ENCODE measurements at places on chromosomes 4 and X.

DNA sequence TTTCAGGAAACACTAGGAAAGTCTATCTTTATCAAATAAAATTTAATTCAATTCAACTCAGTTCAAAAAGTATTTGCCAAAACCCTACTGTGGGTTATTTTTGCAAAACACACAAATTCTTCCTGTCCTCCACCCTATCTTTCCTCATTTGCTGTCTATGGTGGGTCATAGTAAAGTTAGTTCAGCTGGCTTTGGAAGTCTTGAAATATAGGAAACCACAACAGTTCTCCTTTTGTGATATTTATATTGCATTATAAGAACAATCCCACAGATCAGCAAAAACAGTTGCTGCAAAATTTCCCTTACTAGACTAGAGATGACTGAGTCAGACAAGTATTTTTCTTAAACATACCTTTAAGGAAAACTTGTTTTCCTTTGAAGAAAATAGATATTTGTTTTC, 22.2 kb downstream of the CYBB start:
- no peak for DNase-seq

DNA sequence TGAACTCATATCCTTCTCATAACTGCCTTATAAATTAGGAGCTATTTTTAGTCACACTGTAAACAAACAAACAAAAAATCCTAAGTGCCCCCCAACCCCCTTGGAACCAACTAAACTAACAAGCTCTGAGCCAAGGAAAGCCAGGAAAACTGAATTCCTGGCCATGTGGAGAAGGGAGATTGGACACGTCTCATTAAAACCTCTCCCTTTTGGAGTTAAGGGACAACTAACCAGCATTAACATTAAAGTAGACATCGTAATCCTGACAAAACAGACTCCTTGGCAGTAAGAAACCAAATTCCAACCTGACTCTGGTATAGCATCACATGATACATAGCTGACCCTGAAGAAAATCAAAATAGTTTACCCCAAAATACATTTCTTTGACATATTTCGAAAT, 937.1 kb upstream of the GRIA3 start:
- DNase-seq: no peak

- no peak for DNase-seq
These were observed 880.6 kb upstream of the FRG1 start for GRCh38 chr4:189060104-189060503.

DNA sequence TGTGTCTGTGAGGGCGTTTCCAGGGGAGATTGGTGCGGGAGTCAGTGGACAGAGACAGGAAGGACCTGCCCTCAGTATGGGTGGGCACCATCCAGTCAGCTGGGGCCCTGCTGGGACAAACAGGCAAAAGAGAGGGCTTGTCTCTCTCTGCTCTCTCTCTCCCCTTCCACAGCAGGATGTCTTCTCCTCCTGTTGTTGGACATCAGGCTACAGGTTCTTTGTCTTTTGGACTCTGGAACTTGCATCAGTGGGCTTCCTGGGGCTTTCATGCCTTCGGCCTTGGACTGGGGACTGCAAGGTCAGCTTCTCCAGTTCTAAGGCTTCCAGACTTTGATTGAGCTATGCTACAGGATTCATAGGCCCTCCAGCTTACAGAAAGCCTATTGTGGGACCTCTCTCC, 59.6 kb downstream of the ADGRA3 start:
- no peak for DNase-seq

- DNase-seq: no peak
These were observed 38.5 kb upstream of the MED14 start for GRCh38 chrX:40773809-40774208.

- no peak for DNase-seq
These were observed 4.7 kb downstream of the LAMP2 start for GRCh38 chrX:120464411-120464810.

DNA sequence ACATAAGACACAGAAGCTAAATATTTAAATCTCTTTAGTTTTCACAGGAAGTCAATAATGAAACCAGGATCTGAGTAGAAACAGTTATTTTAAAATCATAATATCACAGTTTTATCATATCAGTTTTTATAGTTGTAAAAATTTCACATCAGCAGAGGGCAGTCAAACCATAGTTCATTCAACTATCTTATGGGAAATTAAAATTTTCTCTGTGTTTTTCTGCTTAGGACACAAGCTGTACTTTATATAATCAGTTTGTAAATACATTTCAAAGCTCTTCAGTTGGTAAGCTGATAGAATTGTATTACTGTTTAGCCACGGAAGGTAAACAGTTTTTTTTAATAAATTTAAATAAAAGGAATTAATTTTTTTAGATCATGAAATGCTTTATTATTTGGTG, 204.8 kb upstream of the NUDT6 start:
- no peak for DNase-seq

- no peak for DNase-seq
These were observed 82.8 kb downstream of the CPZ start for GRCh38 chr4:8675383-8675782.

DNA sequence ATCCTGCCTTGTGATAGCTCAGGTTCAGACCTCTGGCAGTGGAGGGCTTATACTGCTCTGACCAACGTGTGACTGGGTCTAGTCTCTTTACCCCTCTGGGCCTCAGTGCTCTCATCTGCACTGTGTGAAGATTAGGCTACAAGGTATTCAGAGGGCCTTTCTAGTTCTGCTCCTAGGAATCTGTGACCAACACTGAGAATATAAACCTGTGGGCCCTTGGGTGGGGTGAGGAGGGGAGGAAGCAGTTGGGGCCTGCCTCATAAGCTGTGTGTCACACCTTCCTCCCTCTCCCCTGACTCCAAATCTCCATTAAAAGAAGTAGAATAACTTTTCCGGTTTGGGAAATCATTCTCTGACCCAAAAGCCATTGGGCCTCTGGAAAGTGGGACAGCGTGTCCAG, 66.3 kb upstream of the MSN start:
- DNase-seq: no peak

- DNase-seq: peak; percentile 26
These were observed 211.5 kb downstream of the PDGFRA start for GRCh38 chr4:54440394-54441136.

GRCh38 chrX:11665168-11666111, at the start of gene ARHGAP6:
TSS of gene ARHGAP6 (minus strand) at chrX:11665920. CDS start at chrX:11664828, 1,092 bp downstream.
- DNase-seq: no peak

GRCh38 chr4:122718281-122718680, 14.2 kb upstream of the BBS12 start:
- no peak for DNase-seq

- DNase-seq: no peak
These were observed 84.8 kb downstream of the CHIC1 start for GRCh38 chrX:73647632-73648322.

GRCh38 chr4:3409571-3410091, 32.1 kb upstream of the HGFAC start:
- DNase-seq: no peak

GRCh38 chr4:156939139-156939538, 32.5 kb downstream of the PDGFC start:
- no peak for DNase-seq

DNA sequence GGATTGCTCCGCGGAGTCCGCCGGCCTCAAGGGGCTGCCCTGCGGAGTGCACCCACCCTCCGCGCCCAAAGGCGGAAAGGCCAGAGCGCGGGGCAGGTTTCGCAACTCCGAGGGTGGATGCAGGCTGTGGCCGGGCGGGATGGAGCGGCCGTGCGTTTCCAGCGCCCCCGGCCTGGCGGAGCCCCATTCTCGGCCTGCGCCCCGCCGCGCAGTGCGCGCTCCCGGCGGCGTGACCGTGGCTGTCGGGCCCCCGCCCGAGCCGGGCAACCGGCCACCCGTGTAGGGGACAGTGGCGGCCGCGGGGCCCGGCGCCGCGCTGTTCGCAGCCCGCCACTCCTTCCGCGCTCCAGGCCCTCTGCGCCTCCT, 331 bp downstream of the SETD7 start:
- DNase-seq: no peak

DNA sequence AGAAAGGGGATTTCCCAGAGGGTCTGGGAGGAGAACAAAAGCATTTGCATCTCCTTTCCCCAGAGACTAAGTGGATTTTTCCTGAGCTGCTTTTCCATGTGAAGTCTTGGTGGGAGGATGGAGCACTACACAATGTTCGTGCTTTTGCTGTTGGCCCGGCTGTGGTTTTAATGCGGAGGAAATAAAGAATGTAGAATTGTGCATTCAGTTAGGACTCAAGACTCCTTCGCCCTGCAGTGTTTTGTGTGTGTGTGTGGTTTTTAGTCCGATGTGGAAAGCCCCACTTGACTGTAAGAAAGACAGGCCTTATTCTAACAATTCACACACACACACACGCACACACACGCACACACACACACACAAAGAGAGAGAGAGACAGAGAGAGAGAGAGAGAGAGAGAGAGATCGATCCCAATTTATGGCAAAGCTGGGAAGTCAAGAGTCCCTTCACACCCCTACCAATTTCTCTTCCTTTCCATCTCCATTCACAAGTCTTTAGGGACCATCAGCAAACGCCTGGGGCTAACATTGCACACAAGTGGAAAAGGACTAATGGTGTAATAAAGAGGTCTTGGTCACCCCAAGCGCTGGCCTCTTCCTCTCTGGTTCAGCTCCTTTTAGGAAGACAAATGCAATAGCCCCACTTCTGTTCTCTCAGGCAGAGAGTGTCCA, 44.2 kb downstream of the CLDN34 start:
- no peak for DNase-seq

DNA sequence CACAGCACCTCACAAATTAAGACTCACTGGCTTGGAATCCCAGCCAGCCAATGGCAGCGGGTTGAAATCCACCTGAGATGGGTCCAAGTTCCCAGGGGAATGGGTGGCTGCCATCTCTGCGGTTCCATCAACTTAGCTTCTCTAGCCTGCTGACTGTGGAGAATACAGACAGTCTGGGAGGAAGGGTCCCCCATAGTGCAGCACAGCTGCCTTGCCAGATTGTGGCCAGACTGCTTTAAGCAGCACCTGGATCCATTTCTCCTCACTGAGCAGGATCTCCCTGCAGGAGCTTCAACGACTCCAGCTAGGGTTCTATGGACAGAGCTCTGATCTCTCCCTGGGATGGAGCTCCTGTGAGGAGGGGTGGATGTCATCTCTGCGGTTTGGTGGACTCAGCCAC, 51.8 kb downstream of the DCK start:
- DNase-seq: no peak
